ENCODE measurements at places on chromosomes 1 and 21.

- no peak for DNase-seq
Observed at GRCh38 chr1:151479462-151479861, 20.2 kb upstream of the POGZ start.

GRCh38 chr1:85571828-85572227, 8.7 kb upstream of the CCN1 start:
- no peak for DNase-seq

GRCh38 chr1:76303340-76303717, 228.8 kb downstream of the ST6GALNAC3 start:
- no peak for DNase-seq

GRCh38 chr1:58107943-58108342, 438.6 kb downstream of the OMA1 start:
- DNase-seq = no peak

DNA sequence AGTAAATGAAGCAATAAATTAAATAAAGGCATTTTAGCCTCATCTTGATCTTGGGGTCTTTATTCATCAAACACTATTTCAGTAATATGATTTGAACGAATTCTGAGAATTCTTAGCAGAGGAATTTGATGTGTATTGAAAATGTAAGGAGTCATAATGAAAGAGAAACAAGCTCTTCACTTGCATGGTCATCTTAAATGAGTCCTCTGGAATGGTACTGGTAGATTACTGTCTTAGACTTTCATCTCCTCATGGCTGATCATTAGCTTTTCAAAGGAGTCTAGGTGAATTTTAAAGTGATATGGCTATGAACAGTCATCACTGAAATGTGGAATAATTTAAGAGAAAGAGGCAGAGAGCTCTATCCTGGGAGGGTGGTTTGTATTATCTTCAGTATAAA, 30.0 kb downstream of the PRRC2C start:
- DNase-seq = no peak

DNA sequence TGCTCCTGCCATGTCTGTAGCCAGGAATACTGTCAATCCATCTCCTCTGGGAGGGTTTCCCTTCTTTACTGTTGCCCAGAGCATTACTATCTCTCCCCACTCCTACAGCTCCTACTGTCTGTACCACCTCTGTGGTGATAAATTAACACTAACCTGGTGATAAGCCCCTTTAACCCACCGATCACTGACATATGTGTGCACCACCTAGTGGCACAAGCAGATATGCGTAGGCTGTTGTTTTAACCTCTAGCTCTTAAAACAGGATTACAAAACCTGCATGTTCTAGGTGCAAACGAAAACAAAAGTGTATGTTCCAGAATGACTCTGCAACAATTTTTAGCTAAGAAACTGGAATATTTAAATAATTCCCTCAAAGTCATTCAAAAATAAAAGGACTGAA, 93.9 kb upstream of the BEND5 start:
- DNase-seq = no peak

- DNase-seq = no peak
Observed at GRCh38 chr1:24503059-24503751, 569 bp downstream of the RCAN3 start.

GRCh38 chr1:66413136-66413837, 120.7 kb upstream of the SGIP1 start:
- no peak for DNase-seq

DNA sequence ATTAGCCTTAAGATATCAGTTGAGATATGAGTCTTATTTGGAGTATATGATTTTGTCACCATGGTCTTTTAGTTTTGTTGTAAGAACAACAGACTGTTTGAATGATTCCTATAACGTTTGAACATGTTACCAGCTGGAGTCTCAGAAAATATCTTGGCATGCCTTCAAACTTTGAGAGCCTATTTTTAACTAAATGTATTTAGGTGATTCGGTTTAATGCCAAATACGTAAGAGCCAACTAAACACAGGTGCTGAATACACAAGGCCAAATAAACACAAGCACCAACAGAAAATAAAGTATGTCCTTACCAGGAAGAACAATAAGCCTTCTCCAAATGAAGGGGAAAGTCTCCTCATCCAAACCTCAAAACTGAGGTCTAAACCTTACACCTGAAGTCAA, 48.6 kb downstream of the PRKACB start:
- DNase-seq = no peak

- DNase-seq = peak; percentile 9
Observed at GRCh38 chr21:42521384-42521783, 7.7 kb downstream of the SLC37A1 start.

- peak; percentile 95 for DNase-seq
Observed at GRCh38 chr1:206909161-206909882, 12.1 kb downstream of the IL24 start.

DNA sequence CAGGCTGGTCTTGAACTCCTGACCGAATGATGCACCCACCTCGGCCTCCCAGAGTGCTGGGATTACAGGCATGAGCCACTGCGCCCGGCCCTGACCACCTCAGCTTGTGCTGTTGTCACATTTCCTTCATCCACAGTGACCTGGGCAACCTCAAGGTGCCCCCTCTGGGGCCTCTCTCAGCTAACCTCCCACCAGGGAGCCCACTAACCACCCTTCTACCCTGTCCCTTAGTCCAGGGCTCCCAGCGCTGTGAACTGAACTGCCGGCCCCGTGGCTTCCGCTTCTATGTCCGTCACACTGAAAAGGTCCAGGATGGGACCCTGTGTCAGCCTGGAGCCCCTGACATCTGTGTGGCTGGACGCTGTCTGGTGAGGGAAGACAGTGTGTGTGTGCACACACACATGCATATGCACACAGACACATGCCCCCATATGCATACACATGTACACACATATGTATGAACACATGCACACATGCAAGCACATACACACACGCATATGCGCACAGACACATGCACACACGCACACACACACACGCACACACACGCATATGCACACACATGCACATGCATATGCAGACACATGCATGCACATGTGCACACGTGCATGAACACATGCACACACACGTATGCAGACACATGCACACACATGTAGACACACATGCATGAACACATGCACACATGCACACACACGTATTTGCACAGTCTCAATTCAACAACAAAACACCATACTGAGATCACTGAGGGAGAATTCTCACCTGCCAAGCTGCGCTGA, 6.2 kb downstream of the ADAMTSL4 start:
- no peak for DNase-seq

DNA sequence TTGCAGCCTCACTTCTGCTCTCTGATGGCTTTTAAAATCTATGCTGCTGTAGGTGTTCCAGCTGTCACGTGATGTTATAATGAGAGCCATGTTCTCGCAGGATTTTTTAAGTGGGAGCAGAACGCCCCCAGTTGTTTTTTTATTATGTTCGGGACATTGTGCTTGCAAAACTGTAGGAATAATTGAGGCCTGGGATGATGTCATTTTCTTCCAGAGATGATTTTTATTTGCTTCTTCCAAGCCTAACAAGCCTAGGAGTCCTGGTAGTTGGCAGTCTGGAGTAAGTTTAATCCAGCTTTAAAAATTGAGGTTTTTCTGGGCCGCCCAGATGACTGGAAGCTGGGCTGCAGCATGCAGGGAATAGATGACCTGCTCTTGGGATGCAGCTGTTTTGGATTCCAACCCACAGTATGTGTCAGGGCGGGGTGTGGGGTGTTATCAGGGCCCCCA, 34.6 kb upstream of the CHIT1 start:
- DNase-seq = no peak

DNA sequence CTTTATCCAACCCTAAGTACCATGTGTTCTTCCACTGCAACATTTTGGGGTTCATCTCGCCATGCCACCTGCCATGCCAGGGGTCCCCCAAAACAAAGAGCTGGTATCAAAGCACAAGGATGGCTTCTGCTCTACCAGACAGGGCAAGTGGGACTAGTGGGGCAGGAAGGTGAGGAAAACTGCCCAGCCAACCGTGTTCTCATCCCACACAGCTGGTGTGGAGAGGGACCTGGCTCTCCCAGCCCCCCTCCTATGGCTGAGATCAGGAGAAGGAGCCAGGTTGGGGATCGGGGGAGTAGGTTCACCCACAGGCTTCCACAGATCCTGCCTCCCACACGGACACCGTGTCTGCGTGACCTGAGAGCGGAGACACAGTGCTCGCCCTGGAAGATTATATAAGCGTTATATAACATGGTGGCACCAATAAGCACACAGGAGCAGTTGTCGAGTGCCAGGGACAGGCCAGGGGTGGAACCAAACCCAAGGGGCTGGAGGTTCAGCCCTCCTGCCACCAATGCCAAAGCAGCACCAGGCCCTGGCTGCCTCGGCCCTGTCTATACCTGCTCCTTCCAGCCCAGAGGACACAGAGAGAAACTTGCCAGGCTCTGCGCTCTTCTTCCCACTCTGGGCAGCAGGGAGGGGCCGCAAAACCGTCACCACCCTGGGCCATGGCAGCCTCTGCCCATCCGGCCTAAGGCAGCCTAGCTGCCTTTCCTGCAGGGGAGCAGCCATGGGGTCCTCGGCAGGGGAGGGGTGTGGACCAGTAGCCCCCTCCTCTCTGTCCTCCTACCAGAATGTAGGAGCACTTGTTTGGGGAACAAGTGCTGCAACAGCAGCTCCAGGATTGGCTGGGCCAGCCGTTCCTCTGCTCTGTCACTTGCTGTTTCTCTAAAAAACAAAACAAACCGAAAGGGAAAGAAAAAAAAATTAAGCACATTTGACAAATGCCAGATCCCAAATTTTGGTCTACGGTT, 43.5 kb downstream of the CD34 start:
- peak; percentile 42 for DNase-seq

GRCh38 chr1:55927702-55928290, 651.6 kb downstream of the PLPP3 start:
- no peak for DNase-seq

GRCh38 chr1:37999430-38000232, 5.7 kb downstream of the FHL3 start:
- DNase-seq = peak; percentile 39

DNA sequence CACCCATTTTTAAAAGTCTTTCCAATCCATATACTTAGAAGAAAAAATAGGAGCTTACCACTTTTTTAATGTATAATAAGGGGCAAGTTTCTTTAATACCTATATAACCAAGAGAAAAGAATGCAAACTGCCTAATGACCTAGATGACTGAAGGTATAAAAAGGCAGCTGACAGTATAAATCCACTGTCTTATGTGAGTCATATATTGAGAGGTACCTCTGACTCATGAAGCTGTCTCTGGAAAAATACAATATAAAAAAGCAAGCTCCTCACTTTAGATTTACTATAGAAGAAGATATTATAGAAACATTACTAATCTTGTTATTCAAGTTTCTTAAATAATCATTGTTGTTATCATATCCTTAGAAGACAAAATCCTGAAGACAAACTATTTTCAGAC, 144.2 kb downstream of the VAV3 start:
- no peak for DNase-seq

DNA sequence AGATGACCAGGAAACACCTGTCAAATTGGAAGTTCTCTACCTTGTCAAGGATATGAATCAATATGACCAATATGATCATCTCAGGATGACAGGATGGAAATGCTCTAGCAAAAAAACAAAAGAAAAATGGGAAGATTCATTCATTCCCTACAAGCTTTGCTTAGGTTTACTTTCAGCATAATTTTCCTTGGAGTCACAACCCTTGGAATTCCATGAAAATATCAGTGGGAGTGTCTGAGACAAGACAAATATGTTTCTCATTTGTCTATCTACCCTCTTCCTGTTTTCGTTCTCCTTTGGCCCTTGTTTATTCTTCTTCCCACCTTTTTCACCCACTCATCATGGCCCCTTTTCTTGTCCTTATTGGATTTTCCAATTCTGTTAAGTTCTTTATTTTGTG, 50.6 kb downstream of the COLGALT2 start:
- DNase-seq = no peak

GRCh38 chr1:116194568-116194967, 83.4 kb downstream of the MAB21L3 start:
- DNase-seq = no peak

DNA sequence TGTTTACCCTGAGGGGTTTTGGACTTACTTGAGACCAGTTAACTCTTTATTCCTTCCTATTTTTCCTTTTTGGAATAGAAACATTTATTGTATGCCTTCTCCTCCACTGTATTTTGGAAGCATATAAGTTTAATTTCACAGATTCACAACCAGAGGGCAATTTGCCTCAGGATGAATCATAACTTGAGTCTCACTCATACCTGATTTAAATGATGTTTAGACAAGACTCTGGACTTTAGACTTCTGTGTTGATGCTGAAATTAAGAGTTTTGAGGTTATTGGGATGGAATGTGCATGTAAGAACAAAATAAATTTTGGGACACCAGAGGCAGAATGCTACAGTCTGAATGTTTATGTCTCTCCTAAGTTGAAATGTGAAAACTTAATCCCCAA, 7.1 kb upstream of the ADAM30 start:
- no peak for DNase-seq

- peak; percentile 34 for DNase-seq
Observed at GRCh38 chr21:42153746-42154145, 65.2 kb upstream of the ABCG1 start.

GRCh38 chr1:72438270-72438669, 155.9 kb upstream of the NEGR1 start:
- no peak for DNase-seq

DNA sequence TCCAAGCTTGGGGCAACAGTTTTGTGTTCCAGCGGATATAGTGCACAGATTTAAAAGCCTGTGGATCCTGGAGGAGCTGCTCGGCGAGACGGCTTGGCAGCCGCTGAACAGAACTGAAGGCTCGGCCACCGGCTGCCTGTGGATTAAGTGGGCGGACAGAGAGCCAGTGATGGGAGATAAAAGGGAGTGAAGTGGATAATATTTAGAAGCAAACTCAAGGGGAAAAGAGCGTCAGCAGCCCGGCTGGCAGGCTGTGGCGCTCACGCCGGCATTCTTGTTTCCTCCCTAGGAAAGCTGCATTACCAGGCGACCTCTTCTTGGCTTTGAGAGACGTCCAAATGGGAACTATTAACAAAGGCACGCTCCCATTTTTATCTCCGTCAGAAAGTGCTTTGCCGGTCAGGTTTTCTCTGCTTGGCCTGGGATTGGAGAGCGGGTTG, 10.4 kb downstream of the TRABD2B start:
- DNase-seq = peak; percentile 58

GRCh38 chr1:53783056-53783455, 44.1 kb upstream of the GLIS1 start:
- no peak for DNase-seq

DNA sequence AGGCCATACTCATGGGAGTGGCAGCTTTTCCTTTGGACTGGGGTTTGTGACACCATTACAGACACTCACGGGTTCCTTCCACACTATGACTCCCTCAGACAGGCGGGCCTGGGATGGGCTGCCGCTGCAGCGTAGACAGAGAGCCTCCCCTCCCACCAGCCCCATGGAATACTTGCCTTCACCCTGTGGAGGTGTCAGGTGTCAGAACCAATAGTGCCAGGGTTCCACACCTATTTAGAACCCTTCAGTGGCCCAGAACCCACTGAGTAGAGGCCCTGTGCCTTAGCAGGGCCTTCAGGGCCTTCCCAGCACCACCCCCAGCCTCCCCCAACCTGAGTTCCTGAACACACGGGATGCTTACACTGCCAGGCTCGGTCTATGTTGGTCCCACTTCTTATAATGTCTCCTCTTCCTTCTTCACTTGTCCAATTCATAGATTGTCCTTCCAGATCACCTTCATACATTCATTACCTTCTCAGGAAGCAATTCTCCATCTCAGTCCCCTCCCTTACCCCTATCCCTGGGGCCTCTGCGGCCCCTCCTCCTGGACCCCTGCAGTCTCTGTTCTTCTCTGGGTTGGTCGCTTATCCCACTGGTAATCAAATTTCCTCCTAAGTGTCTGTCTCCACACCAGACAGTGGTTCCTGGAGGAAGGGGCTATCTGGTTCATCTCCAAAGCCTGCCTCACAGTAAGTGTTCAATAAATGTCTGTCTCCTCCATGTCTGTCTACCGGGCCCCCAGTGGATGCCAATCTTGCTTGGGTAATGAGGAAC, 1.4 kb upstream of the RHBG start:
- peak; percentile 57 for DNase-seq

- peak; percentile 51 for DNase-seq
Observed at GRCh38 chr1:228206582-228207351, 1.1 kb upstream of the OBSCN start.

All from H7 (cell line).